Fibroblast of villous mesenchyme (primary cell): ENCODE measurements at places on chromosomes 13 and 19. TPM values are rescaled to one million over a fixed set of nuclear protein-coding genes. Genes with fewer than 3 reads are reported as not detected.
A peak's percentile ranks its signal among the peaks of the same experiment; 100 is the strongest.

DNA sequence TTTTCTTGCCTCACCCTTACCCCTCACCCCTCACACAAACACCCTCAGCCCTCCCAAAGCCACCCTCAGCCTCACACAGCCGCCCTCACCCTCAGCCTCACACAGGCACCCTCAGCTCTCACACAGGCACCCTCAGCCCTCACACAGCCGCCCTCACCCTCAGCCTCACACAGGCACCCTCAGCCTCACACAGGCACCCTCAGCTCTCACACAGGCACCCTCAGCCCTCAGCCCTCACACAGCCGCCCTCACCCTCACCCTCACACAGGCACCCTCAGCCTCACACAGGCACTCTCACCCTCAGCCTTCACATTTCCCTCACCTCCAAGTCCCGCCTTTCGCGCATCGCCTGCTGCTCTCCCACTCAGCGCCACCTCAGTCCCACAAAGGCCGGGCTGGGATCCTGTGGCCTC is 287 bp upstream of the ZSCAN22 start:
- no peak for DNase-seq

The DAND5 gene
- not detected in 2 replicates for total RNA-seq

The IGSF23 gene
- 0.32 and 0.43 TPM in 2 replicates for total RNA-seq

The ZNF571 gene
- total RNA-seq: 1.6 and 2.6 TPM in 2 replicates

The SIGLEC10 gene
- total RNA-seq: not detected in 2 replicates

The LRRC8E gene
- 6.0 and 7.4 TPM in 2 replicates for total RNA-seq

The IGFL1 gene
- not detected in 2 replicates for total RNA-seq

The GIPR gene
- 0.32 TPM in 1 of 2 replicates, not detected in the other for total RNA-seq

The COMP gene
- total RNA-seq: under 0.01 TPM in 1 of 2 replicates, not detected in the other

DNA sequence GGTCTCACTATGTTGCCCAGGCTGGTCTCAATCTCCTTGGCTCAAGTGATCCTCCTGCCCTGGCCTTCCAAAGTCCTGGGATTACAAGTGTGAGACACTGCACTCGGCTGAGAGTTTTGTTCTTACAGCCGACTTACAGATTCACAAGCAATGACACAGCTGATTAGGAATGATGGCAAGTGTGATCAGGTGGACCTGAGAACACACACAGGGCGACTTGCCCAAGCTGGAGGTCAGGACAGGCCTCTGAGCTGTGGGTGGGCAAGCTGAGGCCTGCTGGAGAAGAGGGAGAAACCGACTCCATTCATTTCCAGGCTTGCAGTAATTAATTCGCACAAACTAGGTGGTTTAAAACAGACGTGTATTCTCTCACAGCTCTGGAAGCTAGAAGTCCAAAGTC is 8.1 kb upstream of the ATG4D start:
- no peak for DNase-seq

The TRIM28 gene
- 295 and 389 TPM in 2 replicates for total RNA-seq

GRCh38 chr19:46373491-46374359 is 26.8 kb downstream of the PPP5C start:
- no peak for DNase-seq

GRCh38 chr13:49561062-49561410 is 24.3 kb downstream of the RCBTB1 start:
- DNase-seq: peak; percentile 49

DNA sequence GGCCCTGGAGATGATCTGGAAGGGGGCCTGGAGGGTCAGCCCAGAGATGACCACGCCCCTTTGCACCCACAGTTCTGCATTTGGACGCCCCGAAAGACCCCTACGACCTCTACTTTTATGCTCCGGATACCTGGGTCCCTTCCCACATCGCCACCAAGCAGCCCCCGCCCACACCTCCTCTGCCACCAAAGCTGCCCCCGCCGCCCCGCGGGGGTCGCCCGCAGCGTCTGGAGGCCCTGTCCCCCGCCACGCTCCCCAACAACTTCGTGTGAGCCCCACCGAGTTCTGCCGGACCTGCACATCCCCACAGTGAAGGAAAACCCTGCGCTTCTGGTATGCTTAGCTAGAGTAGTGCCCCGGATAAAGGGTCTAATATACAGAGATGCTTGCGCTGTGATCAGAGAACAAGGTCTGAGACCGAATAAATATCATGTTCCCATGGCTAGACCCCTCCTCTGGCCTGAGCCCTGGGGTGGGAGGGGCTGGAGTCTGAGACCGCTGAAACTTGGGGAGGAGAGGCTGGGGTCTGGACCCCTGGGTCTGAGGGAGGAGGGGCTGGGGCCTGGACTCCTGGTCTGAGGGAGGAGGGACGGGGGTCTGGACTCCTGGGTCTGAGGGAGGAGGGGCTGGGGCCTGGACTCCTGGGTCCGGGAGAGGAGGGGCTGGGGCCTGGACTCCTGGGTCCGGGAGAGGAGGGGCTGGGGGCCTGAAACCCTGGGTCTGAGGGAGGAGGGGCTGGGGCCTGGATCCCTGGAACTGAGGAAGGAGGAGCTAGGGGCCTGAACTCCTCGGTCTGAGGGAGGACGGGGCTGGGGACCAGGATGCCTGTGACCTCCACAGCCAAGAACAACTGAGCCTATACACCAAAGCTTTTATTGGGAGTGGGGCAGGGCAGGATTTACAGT is 3.6 kb downstream of the GFY start:
- no peak for DNase-seq

DNA sequence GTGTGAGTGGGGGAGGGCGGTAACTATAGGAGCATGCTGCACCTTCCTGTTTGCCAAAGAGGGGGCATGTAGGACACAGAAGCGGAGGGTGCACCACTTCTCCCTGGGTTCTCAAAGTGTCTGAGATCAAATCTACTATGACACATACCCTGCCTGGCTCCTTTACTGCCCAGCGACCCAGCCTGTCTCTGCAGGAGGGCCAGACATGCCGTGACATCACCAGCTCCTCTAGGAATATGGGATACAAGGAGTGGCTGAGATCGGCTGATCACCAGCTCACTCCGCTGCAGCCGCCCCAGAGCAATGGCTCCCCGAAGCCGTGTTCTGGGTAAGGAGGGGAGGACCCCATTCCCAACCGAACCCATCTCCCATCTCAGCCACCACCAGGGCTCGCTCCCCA is 16.4 kb upstream of the IGFL1 start:
- no peak for DNase-seq

The KLF1 gene
- total RNA-seq: not detected in 2 replicates

- DNase-seq: no peak
These were observed 35.1 kb downstream of the RNF6 start for GRCh38 chr13:26186995-26187394.

GRCh38 chr19:282501-282900 is 8.7 kb downstream of the PLPP2 start:
- no peak for DNase-seq

DNA sequence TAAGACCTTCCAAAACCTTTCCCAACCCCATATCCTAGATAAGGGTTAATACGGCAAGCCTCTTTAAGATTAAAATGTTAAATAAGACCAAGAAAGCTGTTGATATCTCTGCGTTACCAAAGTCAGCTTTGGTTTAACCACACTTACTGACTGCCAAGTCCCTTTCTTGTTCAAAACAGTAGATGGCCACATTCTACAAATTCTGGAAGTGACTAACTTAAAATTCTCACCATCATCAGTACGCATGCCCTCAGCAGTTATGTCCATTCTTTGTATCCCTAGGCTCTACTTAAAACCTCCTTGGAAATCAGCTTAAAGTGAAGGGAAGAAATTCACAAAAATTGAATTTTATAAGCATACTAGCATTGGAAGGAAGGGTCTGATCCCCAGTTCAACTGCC is 23.6 kb downstream of the SOHLH2 start:
- DNase-seq: no peak

The YJU2 gene
- total RNA-seq: 13.0 and 19.0 TPM in 2 replicates

The ZNF587 gene
- total RNA-seq: 22.2 and 29.8 TPM in 2 replicates

- no peak for DNase-seq
These were observed 15.4 kb downstream of the GTPBP3 start for GRCh38 chr19:17352608-17353280.

The MED26 gene
- total RNA-seq: 5.2 and 7.3 TPM in 2 replicates

The SLC39A3 gene
- 25.9 and 37.0 TPM in 2 replicates for total RNA-seq

DNA sequence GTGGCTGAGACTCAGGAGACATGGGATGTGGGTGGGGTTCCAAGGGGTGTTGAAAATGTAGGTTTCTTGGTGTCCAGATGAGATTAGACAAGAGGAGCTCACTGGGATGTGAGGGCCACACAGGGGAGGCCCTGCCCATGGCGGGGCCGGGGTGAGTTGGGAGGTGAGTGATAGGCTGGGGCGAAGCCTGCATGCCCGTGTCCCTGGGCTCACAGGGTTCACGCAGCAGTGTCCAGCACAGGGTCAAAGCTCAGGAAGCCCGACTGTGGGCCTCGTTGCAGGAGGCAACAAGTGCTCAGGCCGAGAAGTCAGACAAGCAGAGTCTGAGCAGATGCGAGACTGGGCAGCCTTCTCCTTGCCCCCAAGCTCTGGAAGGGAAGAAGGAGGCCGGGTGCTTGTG is 27.2 kb downstream of the CCDC8 start:
- DNase-seq: no peak

DNA sequence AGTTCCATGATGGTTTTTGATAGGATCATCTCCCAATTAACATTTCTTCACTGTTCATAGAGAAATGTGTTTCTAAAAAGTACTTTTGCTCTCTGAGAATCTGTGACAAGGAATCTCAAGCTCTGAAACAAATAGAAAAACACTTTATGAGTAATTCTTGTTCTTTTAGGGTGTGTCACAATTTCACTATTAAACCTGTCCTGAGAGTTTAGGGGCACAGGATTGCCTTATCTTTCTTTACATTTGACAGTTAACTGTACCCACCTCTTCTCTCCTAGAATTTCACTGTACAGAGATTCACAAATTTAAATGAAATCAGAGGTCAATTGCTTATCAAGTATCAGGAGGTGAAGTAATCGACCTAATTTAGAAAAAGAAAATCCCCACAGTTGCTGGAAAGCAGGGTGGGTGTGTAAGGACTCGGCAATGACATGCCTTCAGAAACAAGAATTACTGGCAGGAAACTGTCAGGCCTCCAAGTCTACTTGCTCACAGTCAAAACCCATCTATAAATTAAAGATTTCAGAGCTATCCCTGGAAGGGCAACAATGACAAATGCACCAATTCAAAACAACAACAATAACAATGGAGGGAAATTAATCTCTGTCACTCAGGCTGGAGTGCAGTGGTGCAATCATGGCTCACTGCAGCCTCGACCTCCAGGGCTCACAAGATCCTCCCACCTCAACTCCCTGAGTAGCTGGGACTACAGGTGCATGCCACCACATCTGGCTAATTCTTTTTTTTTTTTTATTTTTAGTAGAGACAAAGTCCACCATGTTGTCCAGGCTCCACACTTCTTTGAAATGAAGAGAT is 250.2 kb downstream of the ABCC4 start:
- DNase-seq: no peak

The FAM216B gene
- not detected in 2 replicates for total RNA-seq

The PSG11 gene
- total RNA-seq: 0.43 TPM in 1 of 2 replicates, not detected in the other

- DNase-seq: peak; percentile 18
These were observed 271.9 kb upstream of the GPC6 start for GRCh38 chr13:92954746-92955145.

The CLC gene
- total RNA-seq: not detected in 2 replicates

GRCh38 chr19:2387367-2388288 is 27.6 kb downstream of the TMPRSS9 start:
- no peak for DNase-seq

DNA sequence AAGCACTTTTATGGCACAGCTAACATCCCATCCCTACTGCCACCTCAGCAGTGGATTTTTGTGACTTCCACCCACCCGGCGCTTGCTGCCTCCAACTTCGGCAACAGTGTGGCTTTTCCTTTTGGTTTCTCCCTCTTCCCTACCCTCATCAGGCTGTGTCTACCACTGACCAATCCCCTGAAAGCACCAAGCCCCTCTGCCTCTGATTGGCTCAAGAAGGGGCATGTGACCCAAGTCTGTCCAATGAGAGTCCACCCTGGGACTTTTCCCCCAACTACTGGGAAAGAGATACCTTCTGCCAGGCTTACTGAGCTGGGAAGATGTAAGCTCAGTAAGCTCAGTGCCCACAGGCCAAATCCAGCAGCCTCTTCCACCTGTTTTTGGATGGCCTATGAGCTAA is 5.8 kb downstream of the SMIM7 start:
- DNase-seq: no peak

DNA sequence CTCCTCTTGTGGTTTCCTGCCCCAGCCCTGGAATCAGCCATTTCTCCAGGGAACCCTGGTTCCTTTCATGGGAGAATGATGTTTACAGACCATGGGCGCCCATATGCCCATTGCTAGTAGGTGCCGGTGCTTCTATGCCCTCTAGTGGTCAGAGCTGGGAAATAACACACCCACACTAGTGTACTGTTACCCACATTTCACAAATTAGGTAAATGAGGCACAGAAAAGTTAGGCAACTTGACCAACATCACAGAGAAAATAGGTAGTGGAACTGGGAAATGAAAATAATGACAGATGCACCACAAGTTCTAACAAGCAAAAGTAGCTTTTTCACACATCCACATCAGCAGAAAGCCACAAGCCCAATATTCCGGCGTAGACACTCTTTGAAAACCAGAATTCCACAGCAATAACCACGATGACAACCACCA is 1.3 kb upstream of the CEACAM3 start:
- DNase-seq: peak; percentile 18

The NAA16 gene
- 14.8 and 24.2 TPM in 2 replicates for total RNA-seq

The S1PR2 gene
- 33.2 and 35.4 TPM in 2 replicates for total RNA-seq

- no peak for DNase-seq
These were observed 583 bp upstream of the ZNF480 start for GRCh38 chr19:52296400-52296772.

The HCN2 gene
- 0.32 and 0.86 TPM in 2 replicates for total RNA-seq

The SYCN gene
- total RNA-seq: not detected in 2 replicates

DNA sequence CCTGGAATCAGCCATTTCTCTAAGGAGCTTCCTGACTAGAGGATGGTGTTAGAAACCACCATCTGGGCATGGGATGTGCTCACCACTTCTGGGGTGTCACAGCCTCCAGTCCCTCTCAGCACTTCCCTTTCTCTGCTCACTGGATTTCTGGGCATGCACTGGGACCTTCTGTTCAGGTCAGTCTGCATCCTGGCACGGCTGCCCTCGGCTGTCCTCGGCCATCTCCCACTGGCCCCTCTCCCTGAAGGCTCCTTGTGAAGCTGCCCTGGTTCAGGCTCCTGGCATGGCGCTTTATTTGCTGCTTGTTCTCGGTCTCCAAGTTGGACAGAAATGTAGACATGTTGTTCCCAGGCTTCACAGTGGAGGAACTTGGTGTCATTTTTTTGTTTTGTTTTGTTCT is 60.0 kb downstream of the TEX29 start:
- DNase-seq: no peak

DNA sequence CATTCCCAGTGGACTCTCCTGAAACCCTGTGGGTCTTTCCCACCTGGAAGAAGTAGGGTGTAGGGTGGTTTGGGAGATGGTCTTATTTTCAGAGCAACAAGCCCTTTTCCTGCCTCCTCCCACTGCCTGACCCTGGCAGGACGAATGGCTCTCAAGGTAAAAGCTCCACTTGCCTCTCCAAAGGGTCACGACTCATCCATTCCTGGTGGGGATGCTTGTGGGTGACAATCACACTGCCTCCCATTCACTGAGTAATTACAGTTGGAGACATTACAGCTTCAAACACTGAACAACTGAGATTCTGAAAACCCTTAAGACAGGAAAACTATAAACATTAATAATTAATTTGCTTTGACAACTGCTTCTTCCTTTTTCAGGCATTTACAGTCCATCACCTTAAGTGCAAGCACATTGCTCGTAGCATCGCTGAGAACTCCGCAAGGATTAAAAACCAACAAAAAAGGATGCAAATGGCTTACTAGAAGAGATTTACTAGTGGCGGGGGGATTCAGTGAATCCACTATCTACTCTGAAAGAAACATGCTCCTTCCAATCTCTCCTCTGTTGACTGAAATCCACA is 199.6 kb upstream of the IRS2 start:
- no peak for DNase-seq

- DNase-seq: no peak
These were observed 79.2 kb upstream of the UQCRFS1 start for GRCh38 chr19:29292153-29292552.
